ENCODE measurements at places on chromosomes 3 and 15.
A peak's percentile ranks its signal among the peaks of the same experiment; 100 is the strongest.

DNA sequence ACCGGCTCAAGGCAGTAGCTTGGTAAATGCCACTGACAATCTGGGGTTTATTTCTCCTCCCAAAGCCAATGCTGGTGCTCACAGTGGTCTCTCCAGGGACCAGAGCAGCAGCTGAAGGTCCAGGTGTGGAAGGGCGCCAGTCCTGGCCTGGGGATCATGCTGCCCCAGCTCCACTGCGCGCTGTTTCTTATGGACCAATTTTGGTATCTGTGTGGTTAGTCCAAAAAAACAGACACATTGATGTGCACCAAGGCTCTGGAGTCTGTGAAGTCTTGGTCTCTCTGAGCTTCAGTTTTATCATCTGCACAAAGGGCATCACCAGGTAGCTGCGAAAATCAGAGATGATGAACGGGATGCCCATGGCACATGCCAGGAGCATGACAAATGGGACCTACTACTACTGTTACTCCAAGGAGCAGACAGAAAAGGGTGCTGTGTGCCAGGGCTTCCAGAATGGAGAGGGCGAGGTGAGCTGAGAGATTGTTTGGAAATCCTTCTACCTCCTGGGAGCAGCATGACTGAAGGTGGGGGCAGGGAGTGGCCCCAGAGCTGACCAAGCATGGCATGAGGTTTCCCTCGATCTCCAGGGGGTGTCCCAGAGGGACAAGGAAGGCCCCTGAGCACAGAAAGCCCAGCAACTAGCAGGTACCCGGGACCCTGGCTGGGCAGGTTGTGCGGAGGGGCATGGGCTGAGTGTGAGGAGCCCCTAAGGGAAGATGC is 134.3 kb upstream of the PRR20G start:
- DNase-seq: no peak

DNA sequence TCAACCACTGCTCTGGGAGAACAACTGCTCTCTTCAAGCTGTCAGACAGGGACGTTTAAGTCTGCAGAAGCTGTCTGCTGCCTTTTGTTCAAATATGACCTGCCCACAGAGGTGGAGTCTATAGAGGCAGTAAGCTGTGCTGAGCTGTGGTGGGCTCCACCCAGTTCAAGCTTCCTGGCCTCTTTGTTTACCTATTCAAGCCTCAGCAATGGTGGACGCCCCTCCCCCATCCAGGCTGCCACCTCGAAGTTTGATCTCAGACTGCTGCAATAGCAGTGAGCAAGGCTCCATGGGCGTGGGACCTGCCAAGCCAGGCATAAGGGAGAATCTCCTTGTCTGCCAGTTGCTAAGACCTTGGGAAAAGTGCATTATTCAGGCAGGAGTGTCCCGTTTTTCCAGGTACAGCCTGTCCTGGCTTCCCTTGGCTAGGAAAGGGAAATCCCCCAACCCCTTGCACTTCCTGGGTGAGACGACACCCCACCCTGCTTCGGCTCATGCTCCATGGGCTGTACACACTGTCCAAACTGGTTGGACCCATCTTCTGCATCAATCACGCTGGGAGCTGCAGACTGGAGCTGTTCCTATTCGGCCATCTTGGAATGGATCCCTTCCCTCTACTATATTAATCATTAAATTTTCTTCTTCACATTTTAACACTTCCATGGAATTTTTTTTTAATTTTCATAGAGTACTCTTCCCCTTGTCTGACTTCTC is 167.0 kb upstream of the UBE2E2 start:
- DNase-seq: no peak

GRCh38 chr3:124094496-124094895 is 102.6 kb upstream of the ROPN1 start:
- DNase-seq: no peak

GRCh38 chr3:122305818-122306621 is 19.0 kb upstream of the CSTA start:
- no peak for DNase-seq

DNA sequence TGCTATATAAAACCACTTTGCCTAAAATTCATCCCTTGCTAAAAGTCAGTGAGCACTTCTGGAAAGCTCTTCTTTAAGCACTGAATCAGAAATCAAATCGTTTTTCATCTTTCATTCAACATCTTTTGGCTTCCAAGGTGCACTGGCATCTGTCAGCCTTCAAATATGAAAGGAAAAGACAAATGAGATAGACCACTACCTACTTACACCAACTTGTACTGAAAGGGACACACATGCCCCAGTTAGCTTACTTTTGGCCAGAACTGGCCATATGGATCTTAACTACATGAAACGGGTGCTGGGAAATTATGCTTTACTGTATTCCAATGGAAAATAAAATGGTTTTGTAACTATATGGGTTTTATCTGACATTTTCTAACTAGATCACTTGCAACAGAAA is 332.0 kb upstream of the ARPP21 start:
- DNase-seq: no peak

GRCh38 chr3:56238299-56238698 is 230.0 kb downstream of the ERC2 start:
- no peak for DNase-seq

DNA sequence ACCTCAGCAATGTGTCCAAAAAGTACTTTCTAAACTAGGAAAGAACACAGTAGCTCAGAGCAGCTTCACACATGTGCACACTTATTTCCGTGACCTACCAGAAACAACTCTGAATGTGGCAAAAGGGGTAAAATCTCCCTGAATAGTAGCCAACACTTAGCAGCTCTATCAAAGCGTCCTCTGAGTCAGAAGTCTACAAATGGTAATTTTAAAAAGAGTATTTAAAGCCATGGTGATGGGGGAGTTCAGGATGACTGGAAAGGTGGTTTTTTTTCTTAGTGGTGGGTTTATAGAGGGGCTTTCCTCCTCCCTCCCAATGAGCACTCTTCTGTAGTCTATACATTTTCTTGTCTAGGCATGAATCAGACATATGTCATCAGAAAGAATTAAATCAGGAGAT is 223.8 kb upstream of the PRICKLE2 start:
- no peak for DNase-seq

- DNase-seq: no peak
Measured at GRCh38 chr3:39168156-39168780, 14.9 kb upstream of the CSRNP1 start.

DNA sequence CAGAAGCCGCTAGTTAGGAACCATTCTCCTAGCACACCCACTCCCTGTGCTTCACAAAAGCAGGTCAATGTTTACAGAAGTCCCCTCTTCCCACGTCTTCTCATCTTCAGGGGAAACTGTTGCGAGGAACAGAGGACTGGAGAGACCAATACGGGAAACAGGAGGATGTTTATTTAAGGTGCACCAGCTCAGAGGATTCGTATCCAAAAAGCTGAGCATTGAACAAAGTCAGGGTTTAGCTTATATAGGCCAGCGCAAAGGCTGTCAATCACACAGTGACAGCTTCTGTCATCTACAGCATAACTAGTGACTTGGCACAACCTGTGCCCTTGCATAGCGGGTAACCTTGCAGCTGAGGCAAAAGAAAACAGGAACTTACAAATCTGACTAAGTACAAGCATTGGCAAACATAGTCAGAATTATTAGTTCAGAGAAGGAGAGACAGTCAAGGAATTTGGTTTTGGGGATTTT is 61.3 kb downstream of the ZDHHC19 start:
- no peak for DNase-seq

DNA sequence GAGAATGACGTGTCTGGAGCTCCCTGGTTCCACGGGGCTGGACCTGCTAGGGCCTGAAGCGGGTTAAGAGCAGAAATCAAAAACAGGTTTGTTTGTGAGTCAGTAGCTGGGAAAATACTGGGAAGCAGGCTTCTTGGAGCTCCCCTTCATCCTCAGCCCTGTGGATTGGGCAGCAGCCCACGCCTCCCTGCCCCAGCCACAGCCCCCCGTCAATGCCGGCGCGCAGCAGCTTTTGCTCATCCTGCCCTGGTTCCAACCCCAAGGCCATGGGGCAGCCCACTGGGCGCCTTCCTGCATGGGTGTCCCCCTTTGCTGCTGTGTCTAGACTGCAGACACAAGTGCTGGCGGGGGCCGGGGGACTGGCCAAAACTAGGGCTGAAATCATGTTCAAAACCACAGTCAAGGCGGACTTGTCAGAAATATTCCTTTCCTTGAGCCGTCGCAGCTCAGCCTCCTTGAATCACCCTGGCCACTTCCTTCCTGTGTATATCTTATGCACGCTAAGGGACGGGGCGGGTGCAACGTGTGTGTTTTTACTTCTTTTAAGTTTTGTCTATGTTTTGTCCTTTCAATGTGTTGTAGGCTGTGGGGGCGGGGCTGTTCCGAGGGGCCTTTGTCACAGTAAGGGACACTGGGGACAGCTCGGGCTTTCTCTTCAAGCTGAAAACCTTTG is 108.1 kb downstream of the KLF13 start:
- DNase-seq: peak; percentile 86

- no peak for DNase-seq
Measured at GRCh38 chr3:117722856-117723255, 1013.3 kb downstream of the TUSC7 start.

DNA sequence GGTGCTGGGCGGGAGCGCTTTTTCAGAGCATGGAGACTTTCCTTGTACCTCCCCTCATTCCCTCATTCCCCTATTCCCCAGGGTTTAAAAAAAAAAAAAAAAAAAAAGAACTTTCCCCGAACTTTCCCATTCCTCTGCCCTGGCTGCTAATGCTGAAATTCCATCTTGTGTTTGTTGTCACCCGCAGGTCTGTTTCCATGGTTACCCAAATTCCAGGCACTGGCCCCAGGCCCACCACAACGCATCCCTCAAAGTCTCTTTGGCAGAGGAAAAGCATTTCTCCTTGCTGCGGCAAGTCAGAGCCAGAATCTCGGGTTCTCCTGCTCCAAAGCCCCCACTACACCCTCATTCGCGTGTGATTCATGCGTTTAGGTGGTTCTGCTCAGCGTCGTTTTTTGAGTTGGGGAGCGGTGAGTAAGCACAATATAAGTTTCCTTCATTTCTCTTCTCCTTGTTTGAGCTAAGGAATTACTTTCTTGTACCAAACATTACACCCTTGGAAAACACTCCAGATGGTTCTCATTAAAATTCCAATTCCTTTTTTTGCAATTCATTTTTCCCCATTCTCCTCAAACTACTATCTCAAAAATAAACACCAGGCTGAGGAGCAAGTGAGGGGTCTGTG is 21.6 kb downstream of the ANAPC13 start:
- peak; percentile 100 for DNase-seq

GRCh38 chr3:143552851-143553250 is 295.4 kb downstream of the SLC9A9 start:
- no peak for DNase-seq

- no peak for DNase-seq
Measured at GRCh38 chr15:89591834-89592233, 16.6 kb downstream of the TICRR start.

- no peak for DNase-seq
Measured at GRCh38 chr3:120649830-120650233, 32.2 kb downstream of the HGD start.

All from fibroblast of skin of right quadriceps (primary cell).